RPMI7951 (cell line): ENCODE measurements at places on chromosomes 7 and 10. TPM values are rescaled to one million over a fixed set of nuclear protein-coding genes. Genes with fewer than 3 reads are reported as not detected.

Gene ZNF467
- total RNA-seq: not detected in 2 replicates

Gene H2BK1
- not detected in 2 replicates for total RNA-seq

Gene EBF3
- 2.5 and 3.0 TPM in 2 replicates for total RNA-seq

Gene IFIT2
- 5.8 and 6.0 TPM in 2 replicates for total RNA-seq

Gene MALRD1
- not detected in 2 replicates for total RNA-seq

Gene NPY
- total RNA-seq: not detected in 2 replicates

Gene PARD3
- 23.9 and 30.0 TPM in 2 replicates for total RNA-seq

Gene PTPRZ1
- 4.6 and 10.0 TPM in 2 replicates for total RNA-seq

Gene IFIT1
- total RNA-seq: 29.9 and 36.3 TPM in 2 replicates

Gene PRPS1L1
- total RNA-seq: not detected in 2 replicates

Gene TMEM236
- total RNA-seq: 0.10 and 0.12 TPM in 2 replicates
